H1 (cell line): ENCODE measurements at places on chromosomes 7 and 10. TPM values are rescaled to one million over a fixed set of nuclear protein-coding genes. Genes with fewer than 3 reads are reported as not detected.

The TCERG1L gene
- polyA plus RNA-seq, result 3.6 and 3.9 TPM in 2 replicates

The PTN gene
- 13.3 and 23.1 TPM in 2 replicates for polyA plus RNA-seq

The PIK3CG gene
- polyA plus RNA-seq, result not detected in 2 replicates

The GDI2 gene
- 168 and 169 TPM in 2 replicates for polyA plus RNA-seq

The PLAC9 gene
- 8.4 and 12.9 TPM in 2 replicates for polyA plus RNA-seq

The TEX36 gene
- polyA plus RNA-seq, result not detected in 2 replicates

The DLD gene
- polyA plus RNA-seq, result 67.8 and 88.5 TPM in 2 replicates

The HOXA10 gene
- not detected in 2 replicates for polyA plus RNA-seq

The PON3 gene
- not detected in 2 replicates for polyA plus RNA-seq

The TAS2R41 gene
- polyA plus RNA-seq, result 0.12 TPM in 1 of 2 replicates, not detected in the other

The RBM20 gene
- polyA plus RNA-seq, result 0.05 and 0.22 TPM in 2 replicates

The FAM25C gene
- not detected in 2 replicates for polyA plus RNA-seq

The AOAH gene
- polyA plus RNA-seq, result 0.08 and 0.30 TPM in 2 replicates

The CCDC71L gene
- 12.5 and 15.2 TPM in 2 replicates for polyA plus RNA-seq

The SERPINE1 gene
- polyA plus RNA-seq, result 3.7 and 3.8 TPM in 2 replicates

The ATRNL1 gene
- polyA plus RNA-seq, result 2.9 and 5.1 TPM in 2 replicates

The CYP3A7 gene
- not detected in 2 replicates for polyA plus RNA-seq

The ADAM12 gene
- polyA plus RNA-seq, result 0.17 and 0.20 TPM in 2 replicates

The SPOCK2 gene
- 1.5 and 2.6 TPM in 2 replicates for polyA plus RNA-seq

The GDF10 gene
- 0.27 and 0.32 TPM in 2 replicates for polyA plus RNA-seq

The C10orf95 gene
- 0.48 and 0.80 TPM in 2 replicates for polyA plus RNA-seq
